Stimulated activated CD8-positive, alpha-beta memory T cell treated with anti-CD3 and anti-CD28 coated beads, Interleukin-4, amount 100 ng/mL, for 4 hours (primary cell): ENCODE measurements at places on chromosomes 6 and 20.

DNA sequence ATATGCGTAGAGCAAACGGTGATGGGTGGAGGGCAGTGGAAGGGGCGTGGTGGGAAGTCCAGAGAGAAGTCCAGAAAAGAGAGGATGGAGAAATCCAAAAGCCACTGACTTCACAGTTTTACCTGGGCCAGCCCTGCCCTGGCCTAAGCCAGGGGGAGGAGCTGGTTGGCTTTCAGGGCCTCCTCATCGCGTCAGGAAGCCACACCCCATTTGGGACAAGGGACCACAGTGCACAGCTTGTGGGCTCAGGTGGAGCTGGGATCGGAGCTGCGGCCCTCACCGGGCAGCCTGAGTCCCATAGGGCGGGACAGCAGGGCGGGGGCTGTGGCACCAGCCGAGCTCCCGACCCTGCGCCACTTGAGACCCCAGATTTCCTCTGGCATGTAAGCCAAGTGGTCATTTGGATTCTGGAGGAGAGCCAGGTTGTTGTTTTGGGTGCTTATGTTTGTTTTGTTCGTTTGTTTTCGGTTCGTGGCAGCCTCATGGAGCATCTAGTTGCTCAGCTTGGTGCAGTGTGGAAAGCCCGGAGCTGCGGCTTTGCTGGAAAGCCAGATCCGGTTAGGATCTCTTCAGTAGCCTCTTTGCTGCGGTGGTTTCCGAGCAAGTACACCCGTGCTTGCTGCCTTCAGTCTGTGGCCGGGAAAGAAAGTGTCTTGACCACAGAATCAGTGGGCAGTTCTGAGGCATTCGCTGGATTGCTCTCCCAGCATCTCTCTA is 42.2 kb downstream of the RIOK1 start:
- no peak for DNase-seq

DNA sequence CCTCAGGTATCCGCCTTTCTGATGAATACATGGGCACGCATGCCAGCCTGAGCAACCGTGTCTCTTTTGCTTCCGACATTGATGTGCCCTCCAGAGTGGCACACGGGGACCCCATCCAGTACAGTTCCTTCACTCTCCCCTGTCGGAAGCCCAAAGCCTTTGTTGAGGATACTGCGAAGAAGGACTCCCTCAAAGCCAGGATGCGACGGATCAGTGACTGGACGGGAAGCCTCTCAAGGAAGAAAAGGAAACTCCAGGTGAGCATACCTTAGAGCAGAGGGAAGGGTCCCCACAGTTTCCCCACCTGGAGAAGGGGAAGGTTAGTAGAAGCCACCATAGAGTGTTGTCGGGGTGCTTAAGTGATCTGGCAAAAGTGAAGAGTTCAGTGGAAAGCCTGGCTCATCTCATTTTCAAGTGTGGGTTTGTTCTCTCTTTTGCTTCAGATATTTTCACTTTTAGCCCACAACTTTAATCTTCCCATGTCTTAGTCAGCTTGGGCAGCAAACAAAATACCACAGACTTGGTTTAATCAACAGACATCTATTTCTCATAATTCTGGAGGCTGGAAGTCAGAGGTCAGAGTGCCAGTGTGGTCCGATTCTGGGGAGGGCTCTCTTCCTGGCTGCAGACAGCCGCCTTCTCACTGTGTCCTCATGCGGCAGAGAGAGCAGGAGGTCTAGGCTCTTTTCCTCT is 133.5 kb upstream of the CLDN20 start:
- DNase-seq: no peak

DNA sequence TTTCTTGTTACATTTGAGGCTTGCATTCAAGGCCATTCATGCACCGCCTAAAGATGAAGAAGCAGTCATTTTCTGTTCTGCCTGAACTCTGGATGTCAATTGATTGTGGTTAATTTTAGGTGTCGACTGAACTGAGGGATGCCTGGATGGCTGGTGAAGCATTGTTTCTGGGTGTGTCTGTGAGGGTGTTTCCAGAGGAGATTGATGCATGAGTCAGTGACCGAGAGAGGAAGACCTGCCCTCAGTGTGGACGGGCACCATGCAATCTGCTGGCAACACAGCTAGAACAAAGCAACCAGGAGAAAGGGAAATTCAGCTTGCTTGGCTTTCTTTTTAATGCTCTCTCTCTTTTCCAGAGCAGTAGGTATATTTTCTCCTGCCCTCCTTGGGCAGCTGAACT is 164.1 kb upstream of the ECI2 start:
- no peak for DNase-seq

- DNase-seq: no peak
Measured at GRCh38 chr6:120260636-120261035, 911.1 kb upstream of the MAN1A1 start.

DNA sequence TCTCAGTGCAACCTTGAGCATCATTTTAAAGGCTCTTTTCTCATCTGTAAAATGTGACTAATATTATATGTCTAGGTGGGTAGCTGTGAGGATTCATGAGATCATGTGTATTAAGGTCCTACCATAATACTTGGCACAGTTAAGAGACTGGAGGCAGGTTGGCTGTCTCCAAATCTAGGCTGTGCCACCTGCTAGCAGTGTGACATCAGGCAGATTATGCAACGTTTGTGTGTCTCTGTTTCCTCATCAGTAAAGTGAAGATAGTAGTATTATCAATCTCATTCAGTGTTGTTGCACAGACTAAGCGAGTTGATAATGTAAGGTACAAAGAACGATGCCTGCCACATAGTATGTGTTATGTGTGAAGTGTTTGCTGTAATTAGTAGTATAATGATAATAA is 227.4 kb downstream of the SAMD5 start:
- no peak for DNase-seq

GRCh38 chr6:100465701-100466409 is 1.1 kb upstream of the SIM1 start:
- no peak for DNase-seq

- no peak for DNase-seq
Measured at GRCh38 chr6:95159557-95159956, 417.8 kb upstream of the MANEA start.

GRCh38 chr20:63228806-63229205 is 6.9 kb upstream of the BIRC7 start:
- no peak for DNase-seq

GRCh38 chr6:56050530-56051201 is 175.3 kb upstream of the BMP5 start:
- DNase-seq: no peak

GRCh38 chr6:152124429-152125074 is 317.1 kb downstream of the ESR1 start:
- no peak for DNase-seq
